ENCODE measurements at places on chromosomes 11 and 22. TPM values are rescaled to one million over a fixed set of nuclear protein-coding genes. Genes with fewer than 3 reads are reported as not detected.

MAML2 gene
- 24.0 TPM for polyA plus RNA-seq

OR8G5 gene
- polyA plus RNA-seq, result not detected

NCR3LG1 gene
- polyA plus RNA-seq, result 0.61 TPM

RBFOX2 gene
- polyA plus RNA-seq, result 153 TPM

DNA sequence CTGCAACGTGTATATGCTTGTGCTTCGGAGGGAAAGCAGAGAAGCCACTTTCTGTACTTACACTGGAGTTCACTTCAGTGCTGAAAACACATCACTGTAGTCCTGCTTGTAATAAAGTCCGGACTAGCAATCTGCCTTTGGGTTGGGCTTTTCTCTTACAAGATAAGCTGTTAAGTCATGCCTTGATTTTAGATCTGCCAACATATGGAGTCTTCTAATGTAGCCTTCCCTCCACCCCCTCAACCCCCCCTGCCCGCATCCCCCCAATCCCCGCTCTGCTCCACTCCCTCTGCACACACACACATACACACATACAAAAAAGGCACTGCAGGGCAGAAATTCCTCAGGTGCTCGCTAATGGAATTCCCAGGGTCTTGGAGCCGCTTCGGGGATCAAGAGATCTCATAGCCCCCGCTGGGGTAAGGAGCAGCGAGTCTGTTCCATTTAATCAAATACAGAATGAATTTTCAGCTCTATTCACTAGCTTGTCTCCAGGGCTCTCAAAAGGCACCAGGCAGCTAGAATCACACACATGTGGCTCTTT is 3.4 kb downstream of the CDON start:
- DNase-seq, result no peak

DNA sequence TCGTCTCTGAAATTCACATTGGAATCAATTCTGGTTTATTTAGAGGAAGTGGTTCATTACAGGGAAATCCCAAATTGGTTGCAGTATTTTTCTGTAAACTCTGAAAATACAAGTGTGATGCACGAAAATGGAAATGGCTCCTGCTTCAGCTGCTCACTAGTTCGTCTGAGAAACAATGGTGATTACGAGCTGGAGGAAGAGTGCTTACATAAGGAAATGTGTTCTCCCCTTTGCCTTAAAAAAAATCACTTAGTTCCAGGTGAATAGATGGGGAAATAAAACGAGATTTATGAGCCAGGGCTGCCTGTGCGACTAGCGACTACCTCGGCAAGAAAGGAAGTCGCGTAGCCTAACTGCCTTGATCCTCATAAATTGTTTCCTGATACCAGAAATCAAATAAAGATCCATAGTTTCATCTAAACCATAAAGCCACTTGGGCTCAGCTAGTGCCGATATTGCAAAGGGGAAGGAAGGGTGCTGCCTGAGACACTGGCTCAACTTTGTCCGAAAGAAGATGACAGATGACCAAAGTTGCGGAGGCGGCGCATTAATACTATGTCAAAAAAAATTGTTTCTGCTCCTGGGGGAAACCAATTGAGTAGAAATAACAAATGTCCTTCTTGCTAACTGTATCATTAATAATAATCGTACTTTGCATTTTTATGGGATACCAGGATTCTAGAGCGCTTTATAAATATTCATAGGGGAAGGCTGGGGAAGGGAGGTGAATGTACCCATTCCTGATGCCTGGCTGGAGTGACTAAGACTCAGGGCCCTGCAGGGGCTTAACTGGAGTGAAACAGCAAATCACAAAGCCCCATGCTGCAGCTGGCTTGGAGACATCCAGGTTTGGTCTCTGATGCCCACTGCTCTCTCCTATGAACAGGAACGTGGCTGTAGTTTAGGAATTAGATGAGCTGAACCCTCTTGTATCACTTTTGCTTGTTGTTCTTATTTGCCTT is 185.7 kb downstream of the BLID start:
- DNase-seq, result peak; percentile 8

GRCh38 chr11:19696904-19697303 is 15.7 kb upstream of the NAV2 start:
- DNase-seq, result no peak

- DNase-seq, result no peak
Measured at GRCh38 chr11:1772270-1773130, 8.8 kb upstream of the CTSD start.

GRCh38 chr11:4127357-4127756 is 32.8 kb downstream of the RRM1 start:
- DNase-seq, result no peak

DNA sequence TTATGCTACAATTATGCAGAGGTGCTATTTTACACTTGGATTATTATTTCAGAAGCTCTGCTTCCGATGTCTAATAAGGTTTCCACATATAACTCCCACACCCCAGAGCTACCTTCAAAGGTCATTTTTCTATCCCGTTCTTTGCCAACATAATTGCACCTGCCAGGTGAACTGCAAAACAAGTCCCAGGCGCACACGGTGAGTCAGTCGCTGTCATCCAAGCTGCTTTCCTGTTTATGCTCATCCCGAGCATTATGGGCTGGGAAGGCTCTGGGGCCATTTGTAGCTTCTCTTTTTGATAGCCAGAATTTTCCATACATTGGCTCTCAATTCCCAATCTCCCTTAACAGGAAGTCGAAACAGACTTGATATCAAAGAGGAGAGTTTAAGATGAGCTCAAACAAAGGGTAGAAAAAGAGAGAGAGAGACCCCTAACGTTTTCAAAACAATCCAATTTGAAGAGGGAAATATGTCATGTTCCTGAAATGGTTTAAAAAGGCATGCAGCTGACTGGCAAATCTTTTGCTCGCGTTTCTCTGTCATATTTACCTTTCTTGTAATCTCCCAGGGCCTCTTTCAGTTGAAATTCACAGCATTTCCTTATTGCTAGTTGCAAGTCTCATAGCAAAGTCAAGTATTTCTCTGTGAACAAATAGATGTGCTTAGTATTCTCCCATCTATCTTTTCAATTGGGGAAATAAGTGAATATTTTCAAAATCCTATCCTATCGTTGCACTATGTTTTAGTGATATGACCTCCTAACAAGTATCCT is 815.9 kb downstream of the KCNA4 start:
- no peak for DNase-seq

GRCh38 chr11:124081483-124081882 is 33.8 kb upstream of the VWA5A start:
- no peak for DNase-seq

DNA sequence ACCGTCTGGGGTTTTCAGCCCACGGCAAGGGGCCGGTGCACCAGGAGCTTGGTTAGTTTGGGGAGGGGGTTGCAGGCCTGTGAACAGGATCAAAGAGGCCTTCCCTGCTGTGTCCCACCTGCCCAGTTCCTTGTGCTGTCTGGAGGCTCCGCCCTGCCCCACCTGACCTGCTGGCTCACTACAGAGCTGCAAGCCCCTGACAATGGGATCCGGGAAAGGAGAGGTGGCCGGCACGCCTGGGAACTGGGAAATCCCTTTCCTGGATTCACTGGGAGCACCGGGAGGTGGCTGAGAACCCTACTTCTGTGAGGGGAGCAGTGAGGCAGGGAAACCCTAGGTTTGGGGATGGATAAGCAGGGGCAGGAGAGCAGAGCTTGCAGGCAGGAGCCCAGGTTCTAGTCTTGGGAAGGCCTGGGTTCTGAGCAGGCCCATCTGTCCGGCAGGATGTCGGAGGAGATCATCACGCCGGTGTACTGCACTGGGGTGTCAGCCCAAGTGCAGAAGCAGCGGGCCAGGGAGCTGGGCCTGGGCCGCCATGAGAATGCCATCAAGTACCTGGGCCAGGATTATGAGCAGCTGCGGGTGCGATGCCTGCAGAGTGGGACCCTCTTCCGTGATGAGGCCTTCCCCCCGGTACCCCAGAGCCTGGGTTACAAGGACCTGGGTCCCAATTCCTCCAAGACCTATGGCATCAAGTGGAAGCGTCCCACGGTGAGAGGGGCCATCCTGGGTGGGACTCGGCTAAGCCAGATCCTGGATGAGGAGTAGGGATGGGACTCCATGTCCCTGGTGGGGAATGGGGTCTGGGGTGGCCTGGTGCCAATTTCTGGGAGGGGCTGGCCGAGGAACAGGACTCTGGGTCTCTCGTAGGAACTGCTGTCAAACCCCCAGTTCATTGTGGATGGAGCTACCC is 786 bp downstream of the CAPN1 start:
- no peak for DNase-seq

DNA sequence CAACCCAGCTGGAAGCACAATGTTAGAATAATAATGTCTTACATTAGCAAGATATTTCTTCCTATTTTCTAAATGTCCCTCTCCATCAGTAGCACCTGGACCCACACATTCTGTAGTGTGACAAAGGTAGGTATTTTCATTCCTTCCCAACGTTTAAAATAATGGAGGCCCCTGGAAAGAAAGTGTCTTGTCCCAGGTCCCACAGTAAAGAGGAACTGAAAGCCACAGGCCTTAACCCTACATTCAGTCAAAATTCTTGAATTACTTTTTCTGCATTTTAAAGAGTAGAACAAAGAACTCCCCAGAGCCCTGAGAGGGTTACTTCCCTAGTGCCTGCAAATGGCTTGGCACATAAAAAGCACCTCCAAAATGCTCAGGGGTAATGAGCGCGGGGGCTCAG is 26.3 kb downstream of the OPCML start:
- no peak for DNase-seq

- no peak for DNase-seq
Measured at GRCh38 chr11:77064648-77065217, 2.0 kb upstream of the CAPN5 start.

GRCh38 chr11:26655287-26655686 is 66.6 kb downstream of the SLC5A12 start:
- no peak for DNase-seq

GRCh38 chr11:64234647-64235379 is 429 bp downstream of the VEGFB start:
- DNase-seq, result no peak

Measured in right lung (tissue), 10 donors.